Inflammatory macrophage treated with lipopolysaccharide for 4 hours (primary cell): ENCODE measurements at places on chromosomes 11 and 22.

DNA sequence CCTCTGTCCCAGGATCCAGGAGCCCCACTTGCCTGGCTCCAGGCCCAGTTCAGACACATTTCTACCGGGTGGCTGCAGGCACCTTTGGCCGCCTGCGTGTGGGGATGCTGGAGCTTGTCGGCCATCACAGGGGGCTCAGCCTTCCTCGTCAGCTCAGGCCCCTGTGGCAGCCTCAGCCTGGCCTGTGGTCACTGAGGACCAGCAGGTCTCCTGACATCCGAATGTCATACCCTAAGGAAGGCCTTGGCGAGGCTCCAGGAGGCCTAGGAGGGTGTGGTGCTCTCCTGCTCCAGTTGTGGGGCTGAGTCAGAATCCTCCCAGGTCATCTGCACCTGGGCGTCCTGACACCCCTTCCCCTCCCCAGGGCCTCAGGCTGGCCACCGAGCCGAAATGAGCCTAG is 14.9 kb upstream of the SOX10 start:
- DNase-seq: no peak

GRCh38 chr22:50271519-50271970 is 1.4 kb upstream of the MAPK11 start:
- DNase-seq: peak; percentile 57

GRCh38 chr11:69912911-69913451 is 93.8 kb upstream of the FGF3 start:
- no peak for DNase-seq

DNA sequence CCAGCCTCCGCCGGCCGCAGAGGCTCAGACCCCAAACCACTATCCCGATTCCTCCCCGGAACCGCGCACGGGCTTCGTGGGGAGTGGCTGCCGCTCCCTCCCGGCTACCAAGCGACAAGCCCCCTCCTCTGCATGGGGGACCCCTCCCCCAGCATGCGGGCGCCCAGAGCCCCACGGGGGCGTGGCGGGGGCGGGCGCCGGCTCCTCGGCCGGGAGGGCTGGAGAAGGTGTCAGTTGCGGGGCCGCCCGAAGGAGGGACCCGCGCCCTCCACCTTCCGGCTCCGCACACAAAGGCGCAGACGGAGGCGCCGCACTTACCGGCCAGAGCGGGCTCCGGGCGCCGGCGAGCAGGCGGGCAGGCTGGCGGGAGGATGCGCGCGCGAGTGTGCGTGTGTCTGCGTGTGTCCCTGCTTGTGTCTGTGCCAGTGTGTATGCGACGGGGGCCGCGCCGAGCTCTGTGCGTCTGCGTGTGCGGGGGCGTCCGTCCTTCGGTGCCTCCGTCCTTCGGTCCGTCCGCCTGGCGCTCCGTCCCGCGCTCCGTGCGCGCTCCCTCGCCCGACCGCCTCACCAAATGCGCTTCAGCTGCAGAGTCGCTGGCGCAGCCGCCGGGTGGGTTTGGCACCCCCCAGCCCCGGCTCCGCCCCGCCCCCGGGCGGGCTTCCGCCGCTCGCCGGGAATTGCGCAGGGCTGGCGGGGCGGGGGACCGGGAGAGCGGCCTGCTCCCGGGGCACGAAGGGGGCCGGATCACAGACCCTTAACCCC is at the start of gene PTPN5:
PTPN5 (minus strand) TSS at position 592 of the 762 bp plus-strand sequence. CDS start 19,840 bp downstream, outside the sequence.
- DNase-seq: no peak

DNA sequence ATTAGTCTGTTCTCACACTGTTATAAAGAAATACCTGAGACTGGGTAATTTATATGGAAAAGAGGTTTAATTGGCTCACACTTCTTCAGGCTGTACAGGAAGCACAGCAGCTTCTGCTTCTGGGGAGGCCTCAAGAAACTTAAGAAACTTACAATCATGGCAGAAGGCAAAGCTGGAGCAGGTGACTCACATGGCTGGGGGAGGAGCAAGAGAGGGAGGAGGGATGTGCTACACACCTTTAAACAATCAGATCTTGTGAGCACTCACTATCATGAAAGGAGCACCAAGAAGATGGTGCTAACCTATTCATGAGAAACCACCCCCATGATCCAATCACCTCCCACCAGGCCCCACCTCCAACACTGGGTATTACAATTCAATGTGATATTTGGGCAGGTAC is 381.6 kb downstream of the ETS1 start:
- DNase-seq: no peak

- DNase-seq: no peak
Observed at GRCh38 chr11:105206633-105207032, 67.1 kb upstream of the CARD18 start.

DNA sequence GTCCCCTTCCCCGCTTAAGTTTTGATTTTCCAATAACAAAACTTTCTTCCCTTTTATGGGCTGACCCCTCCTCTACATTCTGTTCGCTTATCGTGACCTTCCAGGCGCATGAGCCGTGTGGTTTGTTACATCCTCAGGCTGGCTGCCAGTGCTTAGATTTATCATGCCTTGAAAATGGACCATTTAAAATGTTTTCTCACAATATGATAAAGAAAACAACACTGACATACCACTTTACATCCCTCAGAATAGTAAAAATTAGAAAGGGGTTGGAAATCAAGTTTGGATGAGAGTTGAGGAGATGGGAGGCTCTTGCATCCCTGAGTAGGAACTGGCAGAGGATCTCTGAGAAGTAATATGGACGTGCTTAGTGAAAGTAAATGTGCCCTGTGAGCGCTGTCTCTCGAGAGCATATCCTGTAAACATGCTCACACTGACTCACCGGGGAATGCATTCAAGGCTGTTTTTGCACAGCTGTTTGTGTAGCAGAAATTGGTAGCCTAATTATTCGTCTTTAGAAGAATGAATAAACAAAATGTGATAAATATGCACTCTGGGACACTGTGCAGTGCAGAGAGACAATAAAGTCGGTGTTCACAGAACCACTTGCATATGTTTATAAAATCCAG is 17.1 kb upstream of the TOLLIP start:
- no peak for DNase-seq

- peak; percentile 35 for DNase-seq
Observed at GRCh38 chr11:68541116-68541515, 80.6 kb downstream of the PPP6R3 start.

DNA sequence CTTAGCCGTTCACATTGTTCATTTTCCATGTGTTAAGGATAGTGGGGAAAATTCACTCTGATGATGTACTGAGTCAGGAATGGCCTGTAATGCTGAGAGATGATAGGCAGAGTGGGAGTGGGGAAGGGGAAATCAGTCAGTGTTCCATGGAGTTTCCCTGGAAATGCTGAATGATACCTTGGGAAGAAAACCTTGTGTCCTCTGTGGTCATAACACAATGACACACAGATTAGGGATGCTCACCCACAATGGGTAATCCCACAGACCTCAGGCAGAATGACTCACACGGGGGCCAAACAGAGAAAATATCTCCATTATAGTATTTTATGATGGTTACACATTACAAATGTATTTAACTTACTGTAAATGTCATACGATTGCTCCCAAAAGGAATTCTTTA is 118.0 kb downstream of the SNX19 start:
- DNase-seq: no peak

DNA sequence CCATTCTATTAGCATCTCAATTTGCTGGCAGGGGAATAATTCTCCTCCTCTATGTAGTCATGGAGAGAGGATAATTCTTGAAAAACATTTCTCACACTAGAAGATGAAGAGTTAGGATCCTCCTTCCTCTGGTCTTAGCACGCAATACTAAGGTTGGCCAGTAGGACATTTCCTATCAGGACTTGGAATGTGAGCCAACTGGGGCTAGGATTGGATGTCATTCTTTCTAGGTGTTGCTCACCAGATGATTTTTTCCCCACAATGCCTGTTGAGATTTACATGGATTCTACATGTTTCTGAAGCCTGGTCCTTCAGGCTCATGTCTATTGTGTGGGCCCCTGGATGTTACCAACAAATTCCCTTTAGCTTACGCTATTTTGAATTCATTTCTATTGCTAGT is 28.0 kb downstream of the SLN start:
- DNase-seq: peak; percentile 25

- DNase-seq: no peak
Observed at GRCh38 chr11:130653838-130654636, 205.6 kb downstream of the ADAMTS15 start.

DNA sequence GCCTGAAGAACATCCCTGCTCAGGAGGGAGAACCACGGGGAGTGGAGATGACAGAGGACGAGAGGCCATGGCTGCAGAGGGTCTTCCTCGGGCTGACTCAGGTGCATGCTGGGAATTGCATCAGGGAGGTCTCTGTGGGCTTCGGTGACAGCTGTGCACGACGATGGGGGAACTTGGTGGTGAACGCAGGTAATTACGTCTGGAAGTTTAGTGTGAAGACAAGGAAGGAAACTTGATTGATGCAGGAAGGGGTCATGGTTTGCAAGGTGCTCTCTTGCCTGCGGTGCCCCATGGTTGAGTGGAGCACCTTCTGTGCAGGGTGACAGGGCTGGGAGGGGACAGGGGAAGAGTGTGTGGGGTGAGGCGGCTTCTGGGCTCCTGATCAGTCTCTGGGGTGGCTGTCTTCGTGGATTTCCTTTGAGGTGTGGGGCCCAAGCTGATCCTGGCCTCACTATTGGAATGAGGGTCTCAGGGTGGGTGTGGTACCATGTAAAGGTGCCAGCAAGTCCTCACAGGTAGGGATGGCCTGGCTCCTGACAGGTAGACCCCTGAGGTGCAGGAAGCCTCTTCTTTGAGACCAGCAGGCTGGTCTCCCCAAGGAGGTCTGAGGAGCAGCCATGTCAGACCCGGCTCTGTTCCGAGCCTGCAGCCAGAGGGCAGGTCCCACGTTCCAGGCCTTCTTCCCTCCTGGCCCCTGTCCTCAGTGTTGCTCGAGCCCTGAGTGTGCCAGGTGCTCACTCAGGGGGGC is 1020.1 kb downstream of the TBC1D22A start:
- DNase-seq: no peak

DNA sequence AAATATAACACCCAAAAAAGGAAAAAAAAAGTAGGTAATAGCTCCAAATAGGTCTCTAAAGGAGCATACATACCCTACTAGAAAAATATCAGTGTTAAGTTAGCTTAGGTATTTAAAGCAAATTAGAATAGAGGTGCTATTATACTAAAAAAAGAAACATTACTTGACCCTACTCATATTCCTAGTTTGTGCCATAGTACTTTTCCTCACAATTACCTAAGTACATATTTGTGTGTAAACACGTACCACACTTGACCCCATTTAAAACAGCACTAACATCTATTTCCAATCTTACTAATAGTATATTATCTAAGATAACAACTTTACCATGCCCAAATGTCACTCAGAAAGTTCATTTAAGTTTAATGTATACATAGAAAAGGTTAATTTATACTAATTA is 57.7 kb downstream of the PICALM start:
- no peak for DNase-seq

DNA sequence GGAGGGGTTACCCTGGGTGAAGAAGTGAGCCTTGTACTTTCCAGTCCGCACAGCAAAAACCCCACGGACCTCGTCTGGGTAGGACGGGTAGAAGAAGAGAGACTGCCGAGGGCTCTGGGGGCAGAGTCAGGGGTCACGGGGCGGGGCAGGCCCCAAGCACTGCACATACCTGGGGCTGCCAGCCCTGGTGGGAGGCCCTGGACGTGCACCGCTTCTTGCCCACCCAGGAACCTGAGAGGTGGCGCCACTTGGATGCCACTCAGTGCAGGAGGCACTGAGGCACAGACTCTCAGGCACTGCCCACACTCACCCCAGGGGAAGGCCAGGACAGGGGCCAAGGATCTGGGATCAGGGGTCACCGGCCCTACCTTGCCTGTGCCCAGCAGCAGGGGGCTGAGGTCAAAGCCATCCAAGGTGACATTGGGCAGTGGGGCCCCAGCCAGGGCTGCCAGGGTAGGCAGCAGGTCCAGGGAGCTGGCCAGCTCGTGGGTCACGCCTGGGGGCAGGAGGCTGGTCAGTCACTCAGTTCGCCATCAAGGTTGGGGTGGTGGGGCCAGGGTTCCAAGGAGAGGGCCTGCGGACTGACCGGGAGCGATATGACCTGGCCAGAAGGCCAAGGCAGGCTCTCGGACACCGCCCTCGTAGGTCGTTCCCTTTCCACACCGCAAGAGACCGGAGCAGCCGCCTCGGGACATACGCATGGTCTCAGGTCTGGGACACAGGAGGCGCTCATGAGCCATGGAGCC is 2.2 kb downstream of the ARSA start:
- no peak for DNase-seq

- no peak for DNase-seq
Observed at GRCh38 chr11:84890676-84891075, 736.5 kb downstream of the DLG2 start.

DNA sequence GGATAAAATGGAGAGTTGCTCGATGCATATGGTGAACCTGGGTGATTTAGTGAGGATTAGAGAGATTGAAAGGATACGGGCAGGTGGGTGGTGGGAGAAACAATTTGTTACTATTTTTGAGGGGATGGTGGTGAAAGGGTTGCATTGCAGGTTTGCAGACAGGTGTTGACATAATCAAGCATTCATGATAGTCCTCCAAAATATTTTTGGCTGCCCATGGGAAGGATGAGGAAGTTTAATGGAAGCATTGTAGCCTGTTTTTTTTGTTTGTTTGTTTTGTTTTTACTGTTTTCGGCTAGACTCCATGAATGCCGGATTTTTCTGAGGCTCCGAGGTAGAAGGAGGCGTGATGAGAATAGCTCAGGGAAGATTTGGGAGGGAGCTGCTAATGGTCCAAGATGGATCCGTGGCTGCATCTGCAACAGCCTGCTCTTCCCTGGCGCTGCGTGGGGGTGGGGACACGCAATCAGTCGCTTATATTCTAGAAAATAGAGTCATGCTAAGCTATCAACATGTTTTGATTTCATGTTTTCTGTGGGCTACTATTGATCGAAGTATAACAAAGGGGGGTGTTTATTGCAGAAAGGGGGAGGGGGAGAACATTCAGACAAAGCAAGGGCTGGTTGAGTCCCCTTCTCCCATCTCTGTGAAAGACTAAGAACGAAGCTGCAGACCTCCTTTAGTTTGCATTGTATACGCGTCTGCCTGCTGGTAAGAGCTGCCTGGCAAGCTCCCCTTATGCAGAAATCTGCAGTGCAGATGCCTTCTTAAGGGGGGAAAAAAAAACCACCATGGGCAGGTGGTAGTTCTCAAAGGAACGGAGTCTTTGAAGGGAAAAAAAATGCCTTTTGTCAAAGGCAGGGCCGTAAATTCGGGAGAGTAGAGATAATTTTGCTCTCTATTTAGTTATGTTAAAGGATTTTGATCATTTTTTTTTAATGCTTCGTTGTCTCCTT is 1.0 kb downstream of the RTN3 start:
- peak; percentile 44 for DNase-seq

GRCh38 chr11:113613619-113614018 is 92.5 kb downstream of the TMPRSS5 start:
- peak; percentile 30 for DNase-seq
